ENCODE measurements at places on chromosomes 3 and 15.
A peak's percentile ranks its signal among the peaks of the same experiment; 100 is the strongest.

DNA sequence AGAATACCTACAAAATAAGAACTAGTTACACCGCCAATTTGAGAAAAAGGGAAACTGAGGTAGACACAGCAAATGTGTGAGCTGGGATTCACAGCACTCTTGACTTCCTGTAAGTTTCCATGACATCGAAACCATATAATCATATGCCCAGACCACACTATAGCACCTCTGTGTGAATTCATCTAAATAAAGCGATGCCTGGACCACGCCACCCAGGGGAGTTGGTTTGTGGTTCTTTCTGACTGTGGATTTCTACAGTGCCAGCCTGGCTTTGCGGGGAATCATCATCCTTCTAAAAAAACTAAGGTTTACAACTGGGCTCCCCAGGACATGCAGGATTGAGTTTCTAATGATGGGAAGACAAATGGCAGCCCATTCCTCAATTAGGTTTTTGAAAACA, 23.5 kb upstream of the CA12 start:
- no peak for DNase-seq

- DNase-seq = peak; percentile 44
Observed at GRCh38 chr3:177051411-177051810, 145.9 kb downstream of the TBL1XR1 start.

GRCh38 chr3:184694133-184694665, 17.7 kb downstream of the MAGEF1 start:
- DNase-seq = no peak

DNA sequence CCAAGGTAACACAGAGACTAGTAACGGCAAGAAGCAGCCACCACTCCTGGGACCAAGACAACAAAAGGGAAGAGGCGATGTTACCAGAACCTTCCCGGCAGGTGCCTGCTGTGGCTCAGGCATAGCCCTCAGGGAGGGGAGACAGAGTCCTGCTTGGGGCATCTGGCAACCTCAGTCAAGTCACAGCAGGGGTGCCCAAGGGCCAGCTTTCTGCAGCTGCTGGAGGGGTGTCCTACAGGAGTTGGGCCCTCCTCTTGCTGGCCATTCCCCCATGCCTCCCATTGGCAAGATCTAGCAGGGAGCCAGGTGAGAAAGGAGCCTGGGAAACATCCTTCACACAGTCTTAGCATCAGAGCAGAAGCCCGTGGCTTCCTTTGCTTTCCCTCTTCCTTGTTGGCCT, 197.3 kb upstream of the IL12A start:
- DNase-seq = no peak

GRCh38 chr3:144287001-144287400, 315.4 kb downstream of the DIPK2A start:
- DNase-seq = no peak

GRCh38 chr3:139555249-139555648, 15.7 kb upstream of the RBP1 start:
- no peak for DNase-seq

Data from amniotic epithelial cell (primary cell).